ENCODE measurements at places on chromosomes 5 and 9. TPM values are rescaled to one million over a fixed set of nuclear protein-coding genes. Genes with fewer than 3 reads are reported as not detected.

DNA sequence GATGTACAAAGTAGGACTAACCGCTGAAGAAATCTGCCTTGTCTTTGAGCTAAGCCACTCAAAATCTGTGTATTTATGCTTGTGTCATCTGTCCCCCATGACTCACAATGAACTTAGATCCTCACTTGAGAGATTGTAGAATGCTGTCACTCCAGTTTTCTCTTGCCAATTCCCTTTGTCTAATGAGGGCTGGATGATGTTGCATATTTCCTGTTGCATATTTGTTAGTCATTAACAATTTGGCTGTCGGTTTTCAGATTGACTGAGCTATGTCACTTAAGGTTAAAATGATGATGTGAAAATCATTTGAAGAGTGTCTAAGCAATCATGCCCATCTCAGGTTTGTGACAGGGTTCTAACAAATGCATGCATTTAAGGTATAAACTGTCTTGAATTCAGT, 481.7 kb downstream of the CDH10 start:
- no peak for DNase-seq
- no peak overlapping the region for H3K27ac ChIP-seq
- no peaks in the 10 kb centered on the region for H3K27me3 ChIP-seq
- H3K36me3 ChIP-seq: no peaks in the 10 kb centered on the region
- no peaks in the 10 kb centered on the region for H3K4me1 ChIP-seq
- no peak overlapping the region for H3K4me3 ChIP-seq

DNA sequence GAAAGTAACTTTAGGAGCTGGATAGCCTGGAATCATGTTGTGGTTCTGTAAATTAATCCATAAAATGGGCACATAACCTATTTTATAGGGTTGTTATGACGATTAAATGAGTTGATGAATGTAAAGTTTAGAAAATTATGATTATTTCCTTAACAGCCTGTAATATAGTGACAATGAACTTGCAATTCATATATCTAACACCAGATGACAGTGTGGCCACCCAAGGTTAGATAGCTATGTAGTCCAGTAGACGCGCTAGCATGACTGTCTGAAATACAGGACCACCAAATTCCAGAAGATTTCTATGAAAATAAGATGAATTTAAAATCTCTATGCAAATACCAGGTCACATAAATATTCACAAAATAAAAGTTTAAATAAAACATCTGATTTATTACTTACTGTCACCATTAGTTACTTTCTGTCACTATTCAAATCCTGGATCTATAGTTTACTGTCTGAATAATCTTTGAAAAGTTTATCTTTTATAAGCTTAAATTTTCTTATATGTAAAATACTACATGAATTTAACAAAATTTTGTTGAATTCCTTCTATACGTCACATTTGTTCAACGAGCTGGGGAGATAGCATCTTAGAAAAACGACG, 26.1 kb upstream of the MACIR start:
- H3K4me1 ChIP-seq: no peaks in the 10 kb centered on the region
- H3K36me3 ChIP-seq: no peaks in the 10 kb centered on the region
- peaks cover 12% of the 10 kb centered on the region for H3K27me3 ChIP-seq
- no peak overlapping the region for H3K4me3 ChIP-seq
- no peak overlapping the region for H3K27ac ChIP-seq
- DNase-seq: no peak

Gene LECT2
- not detected for total RNA-seq

DNA sequence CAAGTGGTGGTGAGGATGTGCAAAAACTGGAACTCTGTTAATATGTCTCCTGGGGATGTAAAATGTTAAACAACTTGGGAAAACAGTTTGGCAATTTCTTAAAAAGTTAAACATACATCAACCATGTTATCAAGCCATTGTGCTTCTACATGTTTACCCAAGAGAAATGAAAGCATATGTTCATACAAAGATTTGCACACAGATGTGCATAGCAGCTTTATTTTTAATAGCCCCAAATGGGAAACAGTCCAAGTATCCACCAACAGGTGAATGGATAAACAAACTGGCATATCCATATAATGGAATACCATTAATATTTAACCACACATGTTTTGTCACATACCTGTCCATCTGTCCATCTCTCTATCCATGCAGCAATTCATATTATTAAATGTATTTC, 6.2 kb downstream of the VPS13A start:
- no peak overlapping the region for H3K4me3 ChIP-seq
- no peak for DNase-seq
- peaks cover 25% of the 10 kb centered on the region for H3K4me1 ChIP-seq
- no peaks in the 10 kb centered on the region for H3K27me3 ChIP-seq

DNA sequence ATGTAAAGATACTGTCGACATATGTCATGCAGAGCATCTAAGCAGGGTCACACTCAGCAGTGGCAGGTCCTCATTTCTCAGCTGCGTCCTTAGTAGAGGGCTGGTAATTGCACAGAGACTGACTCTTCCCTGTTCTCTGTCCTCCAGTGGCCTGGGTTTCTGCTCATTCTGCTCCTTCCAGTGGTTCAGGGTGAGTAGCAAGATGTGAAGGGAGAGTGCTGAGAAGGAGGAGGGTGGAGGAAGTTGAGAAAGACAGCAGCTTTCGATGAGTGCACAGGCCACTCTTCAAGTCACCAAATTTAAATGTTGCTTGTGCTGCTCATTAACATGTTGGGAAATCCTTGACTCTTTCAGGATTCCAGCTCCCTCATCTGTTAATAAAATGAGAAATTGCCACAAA, 203.9 kb downstream of the FBXL7 start:
- no peak overlapping the region for H3K4me3 ChIP-seq
- no peaks in the 10 kb centered on the region for H3K36me3 ChIP-seq
- no peak overlapping the region for H3K27ac ChIP-seq
- H3K4me1 ChIP-seq: no peaks in the 10 kb centered on the region
- no peaks in the 10 kb centered on the region for H3K27me3 ChIP-seq

GRCh38 chr5:4901305-4901811, 238.8 kb upstream of the ADAMTS16 start:
- no peaks in the 10 kb centered on the region for H3K27me3 ChIP-seq
- H3K27ac ChIP-seq: no peak overlapping the region
- no peak overlapping the region for H3K4me3 ChIP-seq
- no peaks in the 10 kb centered on the region for H3K36me3 ChIP-seq
- DNase-seq: no peak

GRCh38 chr5:16578474-16578883, 38.3 kb downstream of the RETREG1 start:
- no peaks in the 10 kb centered on the region for H3K27me3 ChIP-seq
- H3K27ac ChIP-seq: peak overlapping the region; percentile 54
- H3K36me3 ChIP-seq: peaks cover 3% of the 10 kb centered on the region

Gene NEUROG1
- not detected for total RNA-seq

GRCh38 chr9:16075696-16076095, 522.9 kb downstream of the CCDC171 start:
- no peak overlapping the region for H3K27ac ChIP-seq
- no peaks in the 10 kb centered on the region for H3K27me3 ChIP-seq
- H3K4me3 ChIP-seq: no peak overlapping the region
- H3K4me1 ChIP-seq: no peaks in the 10 kb centered on the region
- no peak for DNase-seq
- H3K36me3 ChIP-seq: no peaks in the 10 kb centered on the region

DNA sequence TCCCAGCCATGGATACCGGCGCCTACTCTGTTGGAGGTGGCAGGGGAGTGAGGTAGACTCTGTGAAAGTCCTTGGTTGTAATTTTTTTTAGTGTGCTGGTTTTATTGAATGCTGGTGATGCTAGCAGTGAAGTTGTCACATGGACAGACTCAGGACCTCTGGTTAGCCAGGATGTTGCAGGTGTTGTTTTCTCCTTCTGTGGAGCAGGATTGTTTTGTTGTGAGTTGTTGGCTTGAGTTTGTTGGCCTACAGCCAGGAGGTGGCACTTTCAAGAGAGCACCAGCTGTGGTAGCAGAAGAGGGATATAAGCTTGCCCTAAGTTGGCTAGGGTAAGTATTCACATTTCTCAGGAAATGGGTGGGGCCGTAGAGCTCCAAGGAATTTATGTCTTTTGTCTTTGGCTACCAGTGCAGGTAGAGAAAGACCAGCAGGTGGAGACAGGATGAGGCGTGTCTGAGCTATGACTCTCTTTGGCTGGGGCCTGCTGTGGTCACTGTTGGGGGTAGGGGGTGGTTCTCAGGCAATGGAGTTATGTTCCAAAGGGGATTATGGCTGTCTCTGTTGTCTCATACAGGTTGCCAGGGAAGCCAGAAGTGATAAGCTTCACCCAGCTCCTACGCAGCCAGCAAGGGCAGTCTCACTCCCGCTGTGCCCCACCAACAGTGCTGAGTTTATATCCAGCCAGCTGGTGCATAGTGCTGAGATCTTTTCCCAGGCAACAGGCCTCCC, 248.7 kb downstream of the TAF11L14 start:
- H3K4me1 ChIP-seq: no peaks in the 10 kb centered on the region
- H3K4me3 ChIP-seq: no peak overlapping the region
- no peaks in the 10 kb centered on the region for H3K27me3 ChIP-seq
- no peaks in the 10 kb centered on the region for H3K36me3 ChIP-seq

DNA sequence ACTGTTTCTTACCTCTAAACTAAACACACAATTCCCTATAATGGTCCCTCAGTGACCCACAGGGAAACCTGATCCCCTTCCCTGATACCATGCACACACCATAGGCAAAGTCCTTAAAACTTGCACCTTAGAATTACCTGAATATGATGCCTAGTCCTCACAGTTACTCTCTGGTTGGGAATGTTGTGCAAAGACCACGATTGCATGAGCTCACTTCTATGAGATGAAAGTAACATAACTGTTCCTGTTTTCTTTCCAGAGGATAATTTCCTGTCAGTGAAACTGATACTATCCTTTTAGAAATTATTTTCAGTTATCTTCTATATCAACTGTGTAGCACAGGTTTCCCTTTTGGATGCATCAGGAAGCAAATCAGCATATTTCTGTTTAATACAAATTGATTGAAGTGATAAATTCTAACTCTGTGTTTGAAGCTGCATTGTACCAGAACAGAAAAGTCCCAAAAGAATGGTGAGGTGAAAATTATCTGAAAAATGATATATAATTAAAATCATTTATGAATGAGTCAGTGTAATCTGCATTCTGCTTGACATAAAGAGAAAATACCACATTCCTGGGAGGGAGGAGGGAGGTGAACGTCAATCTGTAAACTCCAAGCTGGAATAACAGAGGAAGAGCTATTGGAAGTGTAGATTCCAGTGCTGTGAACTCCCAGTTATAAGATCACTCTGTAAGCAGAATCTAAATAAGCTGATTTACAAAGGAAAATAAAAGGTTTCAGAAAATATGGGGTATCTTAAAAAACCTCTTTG, 51.2 kb upstream of the TNFAIP8 start:
- peaks cover 68% of the 10 kb centered on the region for H3K4me1 ChIP-seq
- H3K27ac ChIP-seq: peak overlapping the region; percentile 96
- no peak for DNase-seq
- H3K4me3 ChIP-seq: peak overlapping the region; percentile 19

Gene BARHL1
- total RNA-seq: not detected

Gene BTNL3
- total RNA-seq: not detected

Gene TMEM141
- total RNA-seq: 16.5 TPM

DNA sequence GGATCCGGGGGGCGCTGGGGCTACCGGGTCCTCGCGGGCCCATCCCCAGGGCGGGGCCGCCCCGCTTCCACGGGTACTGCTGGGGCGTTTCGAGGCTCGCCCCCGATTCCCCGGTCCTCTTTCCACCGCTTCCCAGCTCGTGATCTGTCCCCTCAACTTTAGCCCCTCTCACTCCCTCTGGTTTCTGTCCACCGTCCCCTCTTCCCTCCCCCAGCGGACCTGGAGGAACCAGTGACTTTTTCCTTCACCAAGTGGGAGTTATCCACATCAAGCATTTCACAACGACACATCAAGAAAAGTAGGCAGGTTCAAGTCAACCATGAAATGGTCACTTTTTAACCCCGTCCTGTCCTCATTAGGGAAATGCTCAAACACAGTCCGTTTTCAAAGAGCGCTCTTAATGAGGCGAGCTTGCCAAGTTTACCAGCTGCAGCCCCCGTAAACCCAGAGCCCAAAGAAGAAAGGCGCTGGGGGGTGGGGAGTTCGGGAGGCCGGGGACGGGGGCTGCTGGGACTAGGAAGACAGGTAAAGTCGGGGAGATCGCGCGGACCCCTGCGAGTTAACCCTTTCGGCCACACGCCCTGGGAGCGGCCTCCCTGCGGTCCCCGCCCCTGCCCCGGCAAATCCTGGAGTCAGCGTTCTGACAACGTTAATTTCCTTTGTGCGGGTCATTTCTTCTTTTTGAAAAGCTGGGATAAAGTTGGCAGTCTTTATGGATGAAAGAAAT, 2.1 kb upstream of the NFIB start:
- peaks cover 42% of the 10 kb centered on the region for H3K27me3 ChIP-seq
- peaks cover 12% of the 10 kb centered on the region for H3K36me3 ChIP-seq
- no peak for DNase-seq
- H3K4me3 ChIP-seq: peak overlapping the region; percentile 93
- H3K4me1 ChIP-seq: peaks cover 27% of the 10 kb centered on the region

GRCh38 chr5:123178683-123179082, 89.6 kb downstream of the PRDM6 start:
- no peaks in the 10 kb centered on the region for H3K36me3 ChIP-seq
- no peak overlapping the region for H3K4me3 ChIP-seq
- no peak overlapping the region for H3K27ac ChIP-seq
- no peak for DNase-seq

GRCh38 chr5:85931220-85931619, 686.5 kb upstream of the COX7C start:
- no peaks in the 10 kb centered on the region for H3K36me3 ChIP-seq
- H3K27me3 ChIP-seq: no peaks in the 10 kb centered on the region
- H3K27ac ChIP-seq: no peak overlapping the region
- DNase-seq: no peak

- DNase-seq: no peak
- H3K27me3 ChIP-seq: no peaks in the 10 kb centered on the region
- H3K36me3 ChIP-seq: peaks cover 27% of the 10 kb centered on the region
- H3K27ac ChIP-seq: peak overlapping the region; percentile 56
Measured at GRCh38 chr5:169710675-169711074, 73.6 kb downstream of the DOCK2 start.

- H3K27me3 ChIP-seq: no peaks in the 10 kb centered on the region
- H3K4me3 ChIP-seq: no peak overlapping the region
- no peaks in the 10 kb centered on the region for H3K4me1 ChIP-seq
- no peak overlapping the region for H3K27ac ChIP-seq
- DNase-seq: no peak
Measured at GRCh38 chr9:104775976-104776375, 12.0 kb downstream of the NIPSNAP3B start.

DNA sequence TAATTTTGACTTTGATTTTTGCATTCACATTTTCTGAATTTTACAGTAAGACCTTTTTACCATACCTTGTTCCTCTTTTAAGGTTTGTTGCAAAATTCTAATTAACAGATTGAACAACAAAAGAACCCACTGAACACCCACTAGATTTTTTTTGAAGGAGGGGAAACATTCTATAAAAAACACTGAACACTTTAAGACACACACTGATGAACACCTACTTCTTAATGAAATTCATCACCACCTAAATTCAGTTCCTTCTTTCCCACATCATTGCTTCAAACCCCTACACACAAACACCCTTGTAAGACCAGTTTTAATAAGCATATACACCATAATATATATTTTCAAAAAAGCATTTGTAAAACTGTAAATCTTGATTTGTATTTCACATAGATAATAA, 559.0 kb upstream of the MEF2C start:
- H3K4me3 ChIP-seq: no peak overlapping the region
- no peak overlapping the region for H3K27ac ChIP-seq
- H3K36me3 ChIP-seq: no peaks in the 10 kb centered on the region
- no peaks in the 10 kb centered on the region for H3K27me3 ChIP-seq

Gene RHOBTB3
- total RNA-seq: 2.5 TPM

- no peak overlapping the region for H3K4me3 ChIP-seq
- H3K4me1 ChIP-seq: no peaks in the 10 kb centered on the region
- no peak overlapping the region for H3K27ac ChIP-seq
- no peak for DNase-seq
Measured at GRCh38 chr5:141236516-141237313, 8.5 kb upstream of the PCDHB15 start.

Gene GLRA1
- total RNA-seq: not detected

GRCh38 chr9:131773911-131774379, 34.1 kb upstream of the RAPGEF1 start:
- peaks cover 2% of the 10 kb centered on the region for H3K36me3 ChIP-seq
- DNase-seq: peak; percentile 24
- H3K4me3 ChIP-seq: no peak overlapping the region
- H3K27me3 ChIP-seq: peaks cover 40% of the 10 kb centered on the region

Data from T-helper 17 cell (primary cell).